NCI-H1092 (cell line): ENCODE measurements at places on chromosomes 3 and 15.
A peak's percentile ranks its signal among the peaks of the same experiment; 100 is the strongest.

DNA sequence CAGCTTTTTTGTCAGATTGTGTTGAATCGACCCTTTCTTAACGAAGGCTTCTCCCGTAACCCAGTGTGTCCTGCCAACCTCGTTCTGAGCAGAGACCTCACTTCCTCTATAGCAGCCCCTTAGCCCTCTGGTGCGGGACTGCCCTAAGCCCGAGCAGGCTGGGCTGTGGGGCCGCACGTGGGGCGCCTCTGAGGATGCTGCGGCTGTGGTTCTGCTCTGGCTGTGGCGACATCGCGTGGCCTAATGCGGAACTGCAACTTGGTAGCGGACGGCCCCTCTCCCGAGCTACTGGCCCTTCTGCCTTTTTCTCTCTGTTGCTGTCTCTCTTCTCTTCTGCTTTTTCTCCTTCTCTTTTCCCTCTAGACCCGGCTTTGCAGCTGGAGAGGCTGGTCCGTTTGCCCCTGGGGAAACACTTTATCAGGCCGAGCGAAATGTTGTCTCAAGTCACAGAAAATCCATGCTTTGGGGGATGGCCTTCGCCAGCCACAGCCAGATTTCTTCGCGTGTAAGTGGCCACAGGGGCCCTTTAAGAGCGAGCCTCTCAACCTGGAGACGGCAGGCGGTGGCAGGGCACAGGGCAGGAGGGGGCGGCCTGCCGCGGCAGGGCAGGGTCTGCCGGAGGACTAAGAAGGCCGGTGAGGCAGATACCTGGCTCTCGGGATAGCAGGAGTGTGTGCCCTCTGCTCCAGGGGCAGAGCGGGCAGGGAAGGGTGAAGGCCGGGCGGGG, 19.4 kb upstream of the KIF23 start:
- peak; percentile 15 for DNase-seq

GRCh38 chr15:53458736-53459135, 300.7 kb downstream of the WDR72 start:
- no peak for DNase-seq

GRCh38 chr3:58329150-58329921, 3.4 kb upstream of the PXK start:
- no peak for DNase-seq

DNA sequence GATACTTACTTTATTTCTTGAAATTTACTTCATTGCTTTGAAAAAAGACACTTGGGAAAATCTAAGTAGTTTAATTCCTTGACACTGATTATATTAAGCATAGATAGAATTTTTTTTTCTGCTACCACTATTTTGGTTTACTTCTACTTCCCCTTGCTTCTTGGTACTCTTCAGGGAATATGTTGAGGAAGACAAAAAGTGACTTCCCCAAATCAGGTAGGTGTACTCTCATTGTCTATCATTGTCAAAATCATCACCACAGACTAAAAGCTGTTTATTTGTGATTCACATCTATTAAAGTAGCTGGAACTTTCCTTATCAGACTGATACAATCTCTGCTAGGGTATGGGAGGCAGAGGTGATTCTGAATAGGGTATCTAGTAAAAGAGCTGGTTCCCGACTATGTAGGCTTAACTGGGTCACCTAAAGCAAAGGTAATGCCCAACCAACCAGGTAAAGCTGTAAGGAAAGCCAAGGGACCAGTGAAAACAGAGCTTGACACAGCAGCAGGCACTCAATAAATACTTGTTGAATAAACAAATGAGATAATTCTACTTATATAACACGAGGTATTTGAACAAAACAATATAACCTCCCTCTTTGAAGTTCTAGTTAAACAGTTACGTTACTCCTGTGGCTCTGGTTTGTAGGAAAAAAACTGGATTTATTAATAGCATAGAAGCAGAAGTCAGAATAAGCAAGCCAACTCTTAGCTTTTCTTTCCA, 346.9 kb downstream of the PLCL2 start:
- DNase-seq, result no peak

GRCh38 chr15:66214246-66214645, 39.3 kb downstream of the MEGF11 start:
- DNase-seq, result no peak

GRCh38 chr3:10371789-10372188, 50.9 kb upstream of the SEC13 start:
- no peak for DNase-seq

DNA sequence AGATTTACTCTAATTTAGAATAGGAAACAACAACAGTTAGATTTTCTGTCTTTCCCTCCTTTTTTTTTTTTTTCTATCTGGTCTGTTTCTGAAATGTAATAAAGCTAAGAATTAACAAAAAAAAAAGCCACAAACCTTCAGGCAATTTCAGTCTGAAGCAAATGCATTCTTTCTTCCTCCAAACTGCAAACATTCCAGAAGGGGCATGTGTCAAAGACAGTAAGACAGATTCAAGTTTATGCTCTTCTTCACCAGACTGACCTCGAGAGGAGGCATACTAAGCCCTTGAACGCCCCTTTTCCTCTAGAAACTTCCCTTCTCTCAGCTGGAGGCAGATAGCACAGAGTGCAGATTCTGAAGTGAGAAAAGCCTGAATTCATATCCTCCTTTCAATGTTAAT, 654.6 kb upstream of the LMCD1 start:
- DNase-seq, result no peak

- DNase-seq, result no peak
These were observed 554 bp downstream of the CHST13 start for GRCh38 chr3:126524429-126524988.

GRCh38 chr15:101064795-101065569, 145.8 kb downstream of the LRRK1 start:
- DNase-seq, result no peak

- DNase-seq, result no peak
These were observed 141.2 kb upstream of the LINGO1 start for GRCh38 chr15:77773903-77774302.

GRCh38 chr3:183490211-183490601, 61.8 kb upstream of the MCF2L2 start:
- DNase-seq, result no peak

DNA sequence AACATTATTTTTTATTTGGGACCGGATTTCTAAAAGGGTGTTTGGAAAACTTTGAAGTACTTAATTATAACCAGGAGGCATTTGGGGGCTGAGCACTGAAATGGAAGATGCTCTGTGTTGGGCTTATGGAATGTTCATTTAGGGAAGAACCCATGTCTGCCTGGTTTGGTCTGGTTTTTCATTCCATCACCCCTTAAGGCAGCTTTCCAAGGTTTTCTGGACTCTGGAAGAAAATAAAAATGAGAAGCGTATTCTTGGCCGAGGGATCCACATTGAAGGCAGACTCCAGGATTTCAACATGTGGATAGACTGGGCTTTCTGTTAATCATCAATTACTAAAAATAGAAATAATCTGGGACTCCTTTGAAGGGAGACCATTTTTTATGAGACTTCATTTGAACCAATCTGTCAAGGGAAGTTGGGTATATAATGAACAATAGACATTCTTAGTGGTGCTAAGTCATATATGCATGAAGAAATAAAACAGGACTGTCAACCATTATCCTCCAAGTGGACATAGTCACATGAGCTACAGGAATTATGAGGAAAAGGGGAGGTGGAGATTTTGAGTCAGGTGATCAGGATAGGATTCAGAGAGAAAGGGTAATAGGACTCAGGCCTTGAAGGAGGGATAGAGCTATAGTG, 270.5 kb upstream of the ADAMTS9 start:
- DNase-seq, result no peak

- no peak for DNase-seq
These were observed 4.5 kb downstream of the CFAP44 start for GRCh38 chr3:113436809-113437208.

GRCh38 chr3:119819806-119820205, 37.9 kb downstream of the NR1I2 start:
- no peak for DNase-seq

DNA sequence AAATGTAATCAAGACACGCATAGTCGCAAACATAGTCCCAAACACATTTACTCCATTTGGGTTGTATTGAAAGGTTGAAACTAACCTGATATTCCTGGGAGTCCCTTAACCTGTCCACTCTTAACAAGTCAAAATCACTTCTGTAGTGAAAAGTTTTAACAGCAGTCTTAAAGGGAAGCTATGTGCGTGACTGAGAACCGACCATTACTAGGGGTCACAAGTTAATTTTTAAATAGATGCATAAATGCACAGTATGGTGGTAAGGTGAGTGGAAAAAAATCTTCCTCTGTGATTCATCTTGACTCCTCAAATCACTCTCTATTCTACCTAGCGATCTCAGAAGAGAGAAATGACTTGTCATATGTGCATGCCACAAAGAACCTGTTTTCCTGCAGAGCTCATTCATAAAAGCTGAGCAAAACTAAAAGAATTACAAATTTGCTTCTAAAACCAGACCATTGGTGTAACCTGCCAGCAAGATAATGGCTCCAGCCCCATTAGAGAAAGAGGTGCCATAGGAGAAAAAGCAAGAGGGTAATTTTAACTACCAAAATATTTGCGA, 4.8 kb downstream of the GPR15 start:
- no peak for DNase-seq

DNA sequence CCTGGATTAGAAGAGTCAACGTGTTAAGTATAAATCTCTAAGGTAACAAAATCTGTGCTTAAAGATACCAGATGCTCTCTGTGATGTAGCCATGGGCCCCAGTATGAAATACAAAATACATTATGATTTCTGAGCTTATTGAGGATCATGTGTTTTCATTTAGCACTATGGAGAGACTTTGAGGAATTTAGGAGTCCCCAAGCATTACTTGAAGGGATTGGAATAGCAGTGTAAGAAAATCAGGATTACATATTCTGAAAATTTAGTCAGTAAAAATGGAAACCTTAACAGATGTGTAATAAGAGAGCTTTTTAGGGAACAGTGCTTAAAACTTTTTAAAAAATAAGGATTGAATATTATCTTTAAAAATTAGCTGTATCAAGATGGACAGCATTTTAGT, 35.5 kb downstream of the ECT2 start:
- no peak for DNase-seq

DNA sequence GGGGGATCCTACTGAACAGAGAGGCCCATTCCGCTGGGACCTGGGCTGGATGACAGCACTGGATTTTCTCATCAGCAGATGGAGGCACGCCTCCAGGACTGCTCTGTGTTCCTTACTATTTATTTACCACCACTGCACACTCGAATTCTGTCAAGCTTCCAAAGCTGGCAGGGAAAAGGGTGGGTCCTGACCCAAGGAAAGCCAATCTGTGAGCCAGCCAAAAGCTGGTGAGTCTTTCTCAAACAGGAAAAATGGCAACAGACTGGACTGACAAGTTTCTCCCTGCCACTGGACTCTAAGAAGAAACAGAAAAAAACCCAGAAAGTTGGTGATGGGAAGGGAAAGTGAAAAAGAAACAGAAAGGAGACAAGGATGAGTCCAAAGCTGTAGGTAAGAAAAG, 37.8 kb downstream of the CD47 start:
- DNase-seq, result no peak

- no peak for DNase-seq
These were observed 266.9 kb downstream of the ZBBX start for GRCh38 chr3:167113035-167113830.

GRCh38 chr15:65091946-65092770, 15.6 kb downstream of the KBTBD13 start:
- no peak for DNase-seq
